ENCODE measurements at places on chromosomes 2 and 18. TPM values are rescaled to one million over a fixed set of nuclear protein-coding genes. Genes with fewer than 3 reads are reported as not detected.

GRCh38 chr18:58186258-58186948, 142.4 kb downstream of the NEDD4L start:
- peak; percentile 86 for DNase-seq

- DNase-seq, result no peak
Measured at GRCh38 chr2:41934329-41934958, 113.4 kb upstream of the PKDCC start.

GRCh38 chr2:7648221-7648795, 731.1 kb downstream of the RNF144A start:
- DNase-seq, result no peak

DNA sequence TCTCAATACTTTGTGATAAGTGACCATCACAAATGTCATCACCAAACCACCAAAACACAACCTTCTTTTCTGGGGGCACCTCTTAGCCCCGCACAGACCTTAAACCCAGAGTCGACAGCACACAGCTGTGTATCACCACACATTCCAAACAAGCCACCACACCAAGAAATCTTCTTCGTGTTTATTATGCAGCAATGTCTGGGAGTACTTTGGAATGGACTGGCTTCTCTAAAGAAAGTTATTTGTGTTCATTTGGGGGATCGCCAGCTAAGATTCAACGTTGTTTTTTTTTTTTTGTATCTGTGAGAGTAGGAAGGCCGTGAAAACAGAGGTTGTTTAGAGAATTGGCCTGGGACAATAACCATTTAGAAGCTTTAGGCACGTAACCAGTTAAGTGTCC, 1.1 kb upstream of the MTA3 start:
- no peak for DNase-seq

- no peak for DNase-seq
Measured at GRCh38 chr2:11865378-11865777, 118.9 kb downstream of the LPIN1 start.

- no peak for DNase-seq
Measured at GRCh38 chr2:190589008-190589407, 54.5 kb upstream of the NEMP2 start.

DNA sequence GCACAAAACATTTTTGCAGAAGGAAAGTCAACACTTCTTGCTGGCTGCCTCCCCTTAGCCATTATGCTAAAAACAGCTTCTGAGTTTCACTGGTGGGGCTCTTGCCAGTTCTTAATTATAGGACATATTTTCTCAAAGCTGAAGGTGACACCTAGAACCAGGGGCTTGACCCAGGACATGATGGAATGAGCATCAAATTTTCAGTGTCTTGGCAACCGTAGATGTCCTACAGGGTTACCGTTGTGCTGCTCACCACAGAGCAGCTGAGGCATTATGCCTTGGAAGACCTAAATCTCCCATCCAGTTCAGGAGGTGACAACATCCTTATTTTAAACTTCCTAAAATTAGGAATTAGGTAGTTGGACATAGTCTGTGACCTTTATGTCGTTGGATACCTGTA, 46.7 kb downstream of the TMEM185B start:
- no peak for DNase-seq

DNA sequence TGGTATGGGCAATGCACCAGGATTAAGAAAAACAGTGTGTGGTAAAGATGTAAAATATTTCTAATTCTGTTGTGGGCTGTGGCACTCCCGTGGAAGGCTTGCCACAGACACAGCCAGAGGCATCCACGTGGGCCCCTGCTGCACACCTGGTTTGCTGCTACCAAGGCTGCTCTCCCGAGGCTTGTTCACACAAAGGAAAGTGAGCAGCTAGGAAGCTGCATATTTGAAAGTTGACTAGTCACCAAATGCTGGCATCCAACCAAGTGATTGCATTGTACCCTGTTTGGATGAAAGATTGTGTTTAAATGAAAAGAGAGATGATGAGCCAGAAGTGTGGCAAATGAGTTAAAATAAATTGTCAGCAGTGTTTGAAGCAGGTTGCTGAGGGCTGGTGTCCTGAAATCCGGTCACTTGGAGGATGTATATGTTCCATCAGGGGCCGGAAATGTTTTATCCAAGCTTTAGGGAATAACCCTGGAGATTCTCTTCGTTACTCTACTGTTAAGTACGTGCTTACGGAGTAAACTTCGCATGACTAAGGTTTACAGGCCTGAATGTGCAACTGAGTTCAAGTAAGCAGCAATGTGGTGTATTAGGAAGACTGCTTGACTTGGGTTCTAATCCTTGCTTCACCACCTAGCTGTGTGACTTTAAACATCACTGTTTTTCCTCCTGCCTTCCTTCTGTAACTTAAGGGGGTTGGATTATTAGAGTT, 86.1 kb downstream of the MSH2 start:
- DNase-seq, result no peak

DNA sequence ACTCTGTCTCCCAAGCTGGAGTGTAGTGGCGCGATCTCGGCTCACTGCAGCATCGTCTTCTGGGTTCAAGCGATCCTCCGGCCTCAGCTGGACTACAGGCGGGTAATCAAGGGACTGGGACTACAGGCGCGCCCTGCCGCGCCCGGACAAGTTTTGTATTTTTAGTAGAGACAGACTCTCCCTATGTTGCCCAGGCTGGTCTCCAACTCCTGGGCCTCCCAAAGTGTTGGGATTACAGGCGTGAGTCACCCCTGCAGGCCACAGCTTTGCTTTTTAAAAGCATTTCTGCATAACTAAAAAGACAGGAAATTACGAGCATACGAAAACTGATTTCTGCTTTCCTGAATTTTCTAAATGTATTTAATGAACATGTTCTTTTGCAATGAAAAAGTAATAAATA, 916 bp upstream of the OSBPL1A start:
- peak; percentile 33 for DNase-seq

Gene GULP1
- total RNA-seq, result 34.6 TPM

Gene ANKAR
- 2.6 TPM for total RNA-seq

Gene RGPD4
- total RNA-seq, result 0.08 TPM

Gene COL4A3
- total RNA-seq, result not detected

Gene RGPD3
- not detected for total RNA-seq
